Activated B cell treated with CpG ODN at 0.5 μM for 24 hours (primary cell): ENCODE measurements at places on chromosomes 6 and 20. TPM values are rescaled to one million over a fixed set of nuclear protein-coding genes. Genes with fewer than 3 reads are reported as not detected.

The MYLIP gene
- 9.7 and 10.3 TPM in 2 replicates for total RNA-seq

The PSMB8 gene
- 182 and 194 TPM in 2 replicates for total RNA-seq

The FOXA2 gene
- total RNA-seq = not detected in 2 replicates

The ZBTB22 gene
- 31.6 and 31.8 TPM in 2 replicates for total RNA-seq

The DNAH8 gene
- total RNA-seq = 1.1 and 2.0 TPM in 2 replicates

The CFAP206 gene
- total RNA-seq = 0.09 TPM in 1 of 2 replicates, not detected in the other

- no peak for DNase-seq
Observed at GRCh38 chr6:136616527-136616926, 66.3 kb upstream of the MAP7 start.

- no peak for DNase-seq
Observed at GRCh38 chr6:105872249-105872648, 213.9 kb upstream of the PRDM1 start.

DNA sequence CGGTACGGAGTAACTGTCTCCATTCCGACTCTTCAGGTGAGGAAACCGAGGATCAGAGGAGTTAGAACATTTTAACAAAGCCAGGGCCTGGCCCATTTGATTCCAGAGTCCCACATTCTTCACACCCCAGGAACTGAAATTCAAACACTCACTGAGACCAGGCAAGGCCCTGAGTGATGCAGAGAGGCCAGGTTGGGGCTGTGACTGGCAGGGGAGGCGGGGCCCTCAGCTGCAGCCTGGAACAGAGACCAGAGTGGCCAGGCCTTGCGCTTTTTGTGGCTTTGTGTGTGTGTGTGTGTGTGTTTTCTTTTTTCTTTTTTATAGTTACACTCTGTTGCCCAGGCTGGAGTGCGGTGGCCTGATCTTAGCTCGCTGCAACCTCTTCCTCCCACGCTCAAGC, 57.2 kb downstream of the BCAS4 start:
- no peak for DNase-seq

- DNase-seq = no peak
Observed at GRCh38 chr6:5998236-5998635, 8.5 kb downstream of the NRN1 start.

DNA sequence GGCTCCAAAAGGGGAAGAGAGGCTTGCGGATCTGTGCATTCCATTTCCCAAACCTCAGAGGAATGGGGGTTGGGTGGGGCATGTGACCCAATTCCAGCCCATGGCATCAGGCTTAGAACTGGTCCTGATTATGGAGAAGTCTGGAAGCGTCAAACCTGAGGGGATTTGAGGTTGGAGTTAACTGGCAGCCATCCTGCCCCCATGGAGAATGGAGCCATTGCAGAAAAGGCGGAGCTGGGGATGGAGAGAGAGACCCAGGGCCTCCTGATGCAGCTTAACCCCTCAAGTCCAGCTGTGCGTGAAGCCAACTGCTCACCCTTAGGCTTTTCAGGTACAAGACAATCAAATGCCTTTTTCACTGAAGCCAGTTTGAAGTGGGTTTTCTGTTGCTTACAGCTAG, 9.9 kb upstream of the SDCBP2 start:
- no peak for DNase-seq

- DNase-seq = no peak
Observed at GRCh38 chr6:100378576-100378975, 86.1 kb downstream of the SIM1 start.

GRCh38 chr6:17869010-17869752, 118.3 kb downstream of the KIF13A start:
- DNase-seq = no peak

- no peak for DNase-seq
Observed at GRCh38 chr20:12331236-12331635, 413.5 kb downstream of the BTBD3 start.

- no peak for DNase-seq
Observed at GRCh38 chr20:40959325-40960092, 69.1 kb upstream of the TOP1 start.
